ENCODE measurements at places on chromosomes 1 and 21.
A peak's percentile ranks its signal among the peaks of the same experiment; 100 is the strongest.

GRCh38 chr21:32735524-32735923 lies 7.7 kb upstream of the SYNJ1 start:
- H3K4me1 ChIP-seq: no peaks in the 10 kb centered on the region
- H3K27me3 ChIP-seq: no peaks in the 10 kb centered on the region
- H3K4me3 ChIP-seq: no peak overlapping the region
- peaks cover 10% of the 10 kb centered on the region for H3K36me3 ChIP-seq
- no peak overlapping the region for H3K27ac ChIP-seq

- H3K4me1 ChIP-seq: peaks cover 11% of the 10 kb centered on the region
- no peak overlapping the region for H3K4me3 ChIP-seq
- no peak overlapping the region for H3K27ac ChIP-seq
- peaks cover 7% of the 10 kb centered on the region for H3K27me3 ChIP-seq
- no peak for DNase-seq
Observed at GRCh38 chr1:21383785-21384401, 56.0 kb upstream of the NBPF3 start.

- H3K4me1 ChIP-seq: no peaks in the 10 kb centered on the region
- no peak for DNase-seq
- no peaks in the 10 kb centered on the region for H3K36me3 ChIP-seq
- H3K27ac ChIP-seq: no peak overlapping the region
Observed at GRCh38 chr1:178964469-178965330, 61.0 kb upstream of the FAM20B start.

GRCh38 chr1:33435096-33435820 lies 4.4 kb upstream of the PHC2 start:
- H3K4me3 ChIP-seq: no peak overlapping the region
- H3K4me1 ChIP-seq: peaks cover 19% of the 10 kb centered on the region
- H3K27me3 ChIP-seq: no peaks in the 10 kb centered on the region

GRCh38 chr1:942411-942821 lies 16.6 kb downstream of the NOC2L start:
- peaks cover 6% of the 10 kb centered on the region for H3K27me3 ChIP-seq
- no peak overlapping the region for H3K27ac ChIP-seq
- H3K4me1 ChIP-seq: peaks cover 15% of the 10 kb centered on the region
- no peak overlapping the region for H3K4me3 ChIP-seq
- DNase-seq: no peak

- H3K36me3 ChIP-seq: no peaks in the 10 kb centered on the region
- H3K4me3 ChIP-seq: no peak overlapping the region
- H3K27me3 ChIP-seq: no peaks in the 10 kb centered on the region
- H3K4me1 ChIP-seq: peaks cover 13% of the 10 kb centered on the region
- DNase-seq: no peak
Observed at GRCh38 chr1:172211221-172211620, 209.3 kb upstream of the C1orf105 start.

DNA sequence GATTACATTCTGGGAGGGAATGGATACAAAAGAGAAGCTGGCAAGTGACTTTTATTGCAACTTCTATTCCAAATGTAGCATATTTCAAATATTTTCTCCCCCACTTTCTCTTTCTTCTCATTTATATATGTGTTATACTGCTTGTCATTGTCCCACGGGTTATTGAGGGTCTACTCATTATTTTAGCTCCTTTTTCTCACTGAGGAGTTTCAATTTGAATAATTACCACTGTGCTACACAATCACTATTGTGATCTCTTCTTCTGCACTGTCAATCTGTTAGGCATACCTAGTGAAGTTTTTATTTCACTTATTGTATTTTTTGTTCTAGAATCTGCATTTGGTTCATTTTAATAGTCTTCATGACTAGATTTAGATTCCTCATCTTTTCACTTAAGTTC lies 339.7 kb downstream of the PTPRC start:
- no peak for DNase-seq
- H3K27ac ChIP-seq: no peak overlapping the region
- H3K36me3 ChIP-seq: no peaks in the 10 kb centered on the region
- H3K4me3 ChIP-seq: no peak overlapping the region

DNA sequence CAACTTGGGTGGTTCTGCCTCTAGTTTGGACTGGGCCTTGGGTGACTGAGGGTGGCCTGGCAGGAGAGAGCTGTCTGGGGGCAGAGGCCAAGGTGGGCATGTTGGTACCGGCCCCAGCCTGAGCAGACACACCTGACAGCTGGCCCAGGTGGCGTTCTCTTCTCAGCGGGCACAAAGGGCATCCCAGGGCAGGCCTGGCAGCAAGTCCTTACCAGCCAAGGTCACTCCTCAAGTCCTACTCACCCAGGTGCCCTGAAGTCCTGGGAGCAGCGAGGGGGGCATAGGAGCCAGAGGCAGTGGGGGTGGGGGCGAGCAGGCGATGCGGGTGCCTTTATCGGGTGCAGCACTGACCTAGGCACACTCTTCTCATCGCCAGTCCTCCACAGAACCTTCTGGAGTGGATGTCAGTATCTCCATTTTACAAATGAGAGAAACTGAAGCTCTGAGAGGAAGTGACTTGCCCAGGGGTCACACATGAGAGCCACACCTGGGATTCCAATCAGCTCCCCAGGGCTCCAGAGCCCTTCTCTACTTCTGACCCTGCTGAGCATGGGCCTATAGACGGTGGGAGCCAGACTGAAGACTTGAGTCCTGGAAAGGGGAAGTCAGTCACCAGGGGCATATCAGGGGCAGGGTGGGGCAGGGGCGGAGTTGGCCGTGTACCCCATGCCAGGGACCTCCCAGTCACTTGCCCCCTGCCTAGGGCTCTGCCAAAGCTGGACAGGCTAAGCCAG lies 587 bp upstream of the SLC25A34 start:
- peaks cover 11% of the 10 kb centered on the region for H3K4me1 ChIP-seq
- H3K36me3 ChIP-seq: peaks cover 6% of the 10 kb centered on the region
- no peak overlapping the region for H3K27ac ChIP-seq
- no peaks in the 10 kb centered on the region for H3K27me3 ChIP-seq
- H3K4me3 ChIP-seq: no peak overlapping the region

GRCh38 chr1:219670426-219671149 lies 57.7 kb upstream of the ZC3H11B start:
- H3K4me1 ChIP-seq: no peaks in the 10 kb centered on the region
- H3K36me3 ChIP-seq: no peaks in the 10 kb centered on the region
- no peak for DNase-seq

DNA sequence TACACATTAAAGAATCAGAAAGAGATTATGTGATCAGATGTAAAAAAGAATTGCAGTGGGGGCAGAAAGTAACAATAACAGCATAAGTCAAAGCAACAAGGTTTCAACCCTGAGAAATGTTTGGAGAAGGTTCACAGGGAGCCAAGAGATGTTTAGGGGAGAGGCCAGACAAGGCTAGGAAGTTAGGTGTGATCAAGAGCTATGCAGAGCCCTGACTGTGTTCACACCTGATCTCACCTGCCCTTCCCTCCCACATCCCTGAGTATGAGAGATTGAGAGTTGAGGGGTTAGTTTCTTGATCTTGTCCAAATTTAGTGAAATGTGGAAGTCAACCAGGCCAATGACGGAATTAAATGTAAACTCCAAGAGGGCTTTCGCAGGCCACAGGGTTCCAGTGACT lies 10.2 kb downstream of the PTPN14 start:
- no peaks in the 10 kb centered on the region for H3K36me3 ChIP-seq
- no peaks in the 10 kb centered on the region for H3K27me3 ChIP-seq
- H3K27ac ChIP-seq: peak overlapping the region; percentile 5
- DNase-seq: no peak
- peaks cover 20% of the 10 kb centered on the region for H3K4me1 ChIP-seq
- no peak overlapping the region for H3K4me3 ChIP-seq

- H3K4me3 ChIP-seq: no peak overlapping the region
- DNase-seq: no peak
- peaks cover 9% of the 10 kb centered on the region for H3K4me1 ChIP-seq
- H3K36me3 ChIP-seq: peaks cover 28% of the 10 kb centered on the region
- H3K27ac ChIP-seq: peak overlapping the region; percentile 83
- no peaks in the 10 kb centered on the region for H3K27me3 ChIP-seq
Observed at GRCh38 chr1:84611796-84612195, 37.6 kb upstream of the CTBS start.

GRCh38 chr1:12532405-12533315 lies 85.3 kb downstream of the DHRS3 start:
- no peak for DNase-seq
- H3K36me3 ChIP-seq: no peaks in the 10 kb centered on the region
- peak overlapping the region; percentile 46 for H3K27ac ChIP-seq
- no peaks in the 10 kb centered on the region for H3K27me3 ChIP-seq

DNA sequence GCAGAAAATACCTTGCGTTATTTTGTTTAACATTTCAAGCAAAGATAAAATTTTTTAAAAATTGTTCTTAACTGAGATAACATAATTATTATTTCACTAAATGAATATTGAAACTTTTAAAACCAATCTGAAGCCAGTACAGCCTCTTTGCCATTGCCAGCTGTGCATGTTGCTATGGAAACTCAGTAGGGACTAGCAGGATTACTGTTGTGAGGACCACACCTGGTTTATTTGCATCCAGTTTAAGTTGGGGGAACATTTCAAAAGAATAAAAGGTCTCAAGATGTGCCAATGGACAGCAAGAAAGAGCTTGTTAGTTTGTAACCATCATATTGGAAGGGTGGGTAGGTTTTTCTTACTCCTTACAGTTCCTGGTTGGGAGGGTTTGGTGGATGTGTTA lies 80.7 kb downstream of the POU2F1 start:
- H3K36me3 ChIP-seq: no peaks in the 10 kb centered on the region
- no peak for DNase-seq
- no peaks in the 10 kb centered on the region for H3K27me3 ChIP-seq
- H3K4me1 ChIP-seq: peaks cover 5% of the 10 kb centered on the region
- H3K27ac ChIP-seq: no peak overlapping the region

All from progenitor cell of endocrine pancreas (in vitro differentiated cells).